ENCODE measurements at places on chromosomes 2 and 18.

DNA sequence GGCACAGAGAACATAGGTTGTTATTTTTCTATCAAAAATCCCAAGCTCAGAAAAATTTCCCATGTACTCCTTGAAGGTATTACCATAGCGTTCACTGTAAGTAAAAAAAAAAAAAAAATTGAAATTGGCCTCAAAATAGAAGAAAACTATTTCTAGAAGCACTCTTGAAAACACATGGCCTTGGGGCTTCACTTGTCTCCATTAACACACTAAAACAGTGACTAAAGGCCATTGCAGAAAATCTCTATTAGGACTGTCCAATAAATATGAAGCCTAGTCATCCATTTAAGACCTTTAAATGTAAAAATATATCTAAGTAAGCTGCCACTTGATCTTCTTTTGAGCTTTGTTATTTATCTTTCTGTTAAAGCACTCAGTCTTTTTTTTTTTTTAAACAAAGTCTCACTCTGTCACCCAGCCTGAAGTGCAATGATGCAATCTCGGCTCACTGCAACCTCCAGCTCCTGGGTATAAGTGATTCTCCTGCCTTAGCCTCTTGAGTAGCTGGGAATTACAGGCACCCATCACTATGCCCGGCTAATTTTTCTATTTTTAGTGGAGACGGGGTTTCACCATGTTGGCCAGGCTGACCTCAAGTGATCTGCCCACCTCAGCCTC is 35.8 kb downstream of the CCDC68 start:
- no peak for DNase-seq

GRCh38 chr2:117858892-117859531 is 44.5 kb downstream of the DDX18 start:
- DNase-seq, result no peak

GRCh38 chr18:27138079-27138478 is 47.0 kb downstream of the CHST9 start:
- DNase-seq, result no peak

- DNase-seq, result no peak
These were observed 23.5 kb downstream of the CCT7 start for GRCh38 chr2:73257425-73258125.

GRCh38 chr2:229342376-229342775 is 71.3 kb upstream of the PID1 start:
- DNase-seq, result peak; percentile 17

DNA sequence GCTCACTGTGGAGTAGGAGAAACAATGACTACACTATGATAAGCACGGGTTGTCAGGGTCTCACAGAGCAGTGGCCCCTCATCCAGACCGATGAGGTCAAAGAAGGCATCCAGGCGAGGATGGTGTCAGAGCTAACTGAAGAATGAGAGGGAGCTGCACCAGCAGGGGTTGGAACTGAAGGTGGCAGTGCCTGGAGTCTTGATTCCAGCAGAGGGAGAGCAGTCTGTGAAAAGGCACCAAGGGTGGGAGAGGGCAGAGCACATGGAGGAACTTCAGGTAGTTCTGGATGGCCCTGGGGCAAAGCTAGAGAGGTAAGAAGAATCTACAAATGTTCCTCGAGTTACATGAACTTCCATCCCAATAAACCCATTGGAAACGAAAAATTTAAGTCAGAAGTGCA is 12.6 kb downstream of the ELMOD3 start:
- no peak for DNase-seq

DNA sequence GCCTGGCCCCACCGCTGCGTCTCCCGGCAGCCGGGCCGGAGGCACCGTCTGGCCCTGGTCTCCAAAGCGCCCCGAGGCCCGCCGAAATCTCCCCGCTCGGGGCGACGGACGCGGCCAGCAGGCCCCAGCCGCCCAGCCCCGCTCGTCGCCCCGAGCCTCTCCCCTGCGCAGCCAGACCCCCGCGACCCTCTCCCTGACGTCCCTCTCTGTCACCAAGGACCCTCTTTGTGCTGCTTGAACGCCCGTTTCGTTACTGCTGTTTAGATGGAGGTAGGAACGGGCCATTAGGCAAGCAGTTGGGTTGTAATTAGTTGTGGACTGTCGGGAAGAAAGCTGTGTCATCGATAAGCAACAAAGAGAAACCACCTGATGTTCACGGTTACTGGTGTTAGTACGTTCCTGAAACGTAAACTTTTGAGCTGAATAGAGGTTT is 686 bp downstream of the UBXN4 start:
- DNase-seq, result no peak

DNA sequence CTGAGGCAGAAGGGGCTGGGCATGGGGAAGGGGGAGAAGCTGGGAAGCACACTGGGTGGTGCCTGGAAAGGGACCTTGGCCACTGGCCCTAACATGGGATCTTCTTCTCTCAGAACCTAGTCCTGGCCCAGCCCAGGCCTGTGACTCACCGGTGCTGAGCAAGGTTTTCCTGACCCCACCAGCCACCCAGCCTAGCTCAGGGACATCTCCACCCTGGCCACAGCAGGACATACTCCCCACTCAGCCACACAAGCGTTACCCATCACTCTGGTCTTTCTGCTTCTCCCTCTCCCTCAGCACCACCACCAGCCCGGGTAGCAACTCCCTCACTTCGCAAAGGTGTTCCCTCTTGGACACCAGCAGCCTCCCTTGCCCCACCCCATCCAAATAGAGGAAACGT is 22.8 kb downstream of the TNS1 start:
- DNase-seq, result no peak

GRCh38 chr2:27711804-27712203 is 48.1 kb downstream of the SLC4A1AP start:
- no peak for DNase-seq

- no peak for DNase-seq
These were observed 75.0 kb downstream of the SLC66A2 start for GRCh38 chr18:79876497-79876896.

GRCh38 chr2:146506851-146507250 is 1338.0 kb upstream of the ACVR2A start:
- no peak for DNase-seq

- no peak for DNase-seq
These were observed 119.9 kb downstream of the RBMS1 start for GRCh38 chr2:160373666-160374065.

GRCh38 chr2:71596011-71596410 is 142.7 kb downstream of the DYSF start:
- peak; percentile 93 for DNase-seq

- no peak for DNase-seq
These were observed 24.5 kb upstream of the MYO1B start for GRCh38 chr2:191220671-191221070.

DNA sequence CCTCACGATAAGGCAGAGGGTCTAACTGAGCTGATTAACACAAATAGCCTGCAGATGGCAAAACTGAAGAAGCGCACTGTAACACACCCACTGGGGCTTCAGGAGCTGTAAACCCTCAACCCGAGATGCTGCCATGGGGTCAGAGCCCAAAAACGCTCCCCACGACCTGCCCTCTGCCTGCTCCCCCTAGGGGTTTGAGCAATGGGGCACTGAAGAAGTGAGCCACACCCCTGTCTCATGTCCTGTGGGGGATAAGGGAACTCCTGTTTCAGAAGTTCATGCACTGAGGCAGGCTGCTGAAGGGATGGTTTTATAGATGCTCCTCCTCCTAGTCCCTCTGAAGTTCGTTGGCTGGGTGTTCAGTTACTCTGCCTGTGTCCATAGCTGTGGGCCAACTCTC is 105.9 kb upstream of the CELF4 start:
- no peak for DNase-seq

DNA sequence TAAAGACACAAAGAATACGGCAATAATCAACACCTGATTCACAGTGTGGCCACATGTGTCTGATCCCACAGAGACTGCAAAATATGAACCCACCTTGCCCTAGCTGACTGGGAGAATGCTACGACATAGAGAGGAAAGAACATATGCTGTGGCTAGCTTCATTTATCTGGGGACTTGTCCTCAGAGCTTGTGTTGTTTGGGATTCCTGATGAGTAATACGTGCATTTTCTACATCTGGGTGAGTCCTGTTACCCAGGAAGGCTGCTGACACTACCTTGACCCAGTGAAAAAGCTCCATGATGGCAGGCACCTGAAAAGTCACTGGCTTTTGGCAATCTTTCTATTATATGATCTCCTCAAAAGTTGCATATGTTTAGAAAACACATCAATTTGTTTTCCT is 427.7 kb upstream of the LYPD1 start:
- DNase-seq, result no peak

DNA sequence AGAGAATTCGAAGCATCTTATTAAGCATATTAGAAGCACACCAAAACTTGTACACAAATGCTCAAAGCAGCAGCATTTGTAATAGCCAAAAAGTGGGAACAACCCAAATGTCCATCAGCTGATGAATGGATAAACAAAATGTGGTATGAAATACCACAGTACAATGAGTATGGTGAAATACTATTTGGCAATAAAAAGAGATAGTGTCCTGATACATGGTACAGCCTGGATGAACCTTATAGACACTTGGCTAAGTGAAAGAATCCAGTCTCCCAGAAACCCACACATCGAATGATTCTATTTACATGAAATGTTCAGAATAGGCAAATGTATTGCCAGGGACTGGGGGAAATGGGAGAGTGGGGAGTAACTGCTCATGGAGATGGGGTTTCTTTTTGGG is 3.0 kb downstream of the SPATA3 start:
- no peak for DNase-seq

DNA sequence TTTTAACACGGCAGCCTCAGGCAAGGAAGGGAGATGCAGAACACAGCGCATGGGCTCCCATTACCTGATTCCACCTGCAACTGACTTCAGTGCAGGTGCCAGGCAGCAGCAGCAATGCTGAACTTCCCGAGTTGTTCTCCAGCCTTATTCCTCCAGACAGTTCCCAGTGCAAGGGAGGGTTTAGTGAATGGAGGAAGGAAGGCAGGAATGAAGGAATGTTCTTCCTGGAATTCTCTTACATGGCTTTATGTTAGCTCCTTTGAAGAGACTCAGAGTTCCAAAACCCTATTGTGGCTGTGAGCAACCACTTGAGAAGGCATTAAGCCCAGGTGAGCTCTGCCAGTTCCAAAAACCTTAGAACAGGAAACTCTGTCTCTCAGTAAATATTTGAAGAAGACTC is 45.5 kb downstream of the SERPINB7 start:
- no peak for DNase-seq

GRCh38 chr2:83943265-83943664 is 515.8 kb downstream of the SUCLG1 start:
- DNase-seq, result no peak

- DNase-seq, result no peak
These were observed 86.7 kb upstream of the THUMPD2 start for GRCh38 chr2:39865751-39866150.

DNA sequence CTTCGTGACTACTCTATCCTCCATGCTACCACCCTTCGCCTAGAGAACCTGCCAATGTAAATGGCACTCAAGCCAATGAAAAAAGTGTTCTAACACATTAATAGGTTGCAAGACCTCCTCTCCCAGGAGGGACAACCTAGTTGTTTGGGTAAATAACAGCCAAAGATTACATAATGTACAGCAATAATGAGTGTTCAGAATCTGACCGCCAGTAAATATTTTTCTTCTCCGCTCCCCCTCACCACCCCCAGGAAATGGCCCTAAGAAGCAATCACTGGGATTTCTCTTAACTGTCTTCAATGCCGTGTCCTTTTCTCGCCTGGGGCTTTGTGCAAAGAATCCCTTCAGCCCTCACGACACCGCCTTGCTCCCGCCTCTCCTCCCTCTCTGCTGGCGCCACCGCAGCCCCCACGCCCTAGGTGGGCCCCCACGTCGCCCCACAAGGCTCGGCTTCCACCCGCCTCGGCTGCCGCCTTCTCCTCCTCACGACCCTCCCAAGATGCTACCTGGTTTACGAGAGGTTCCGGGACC is 458 bp downstream of the HYCC2 start:
- no peak for DNase-seq

DNA sequence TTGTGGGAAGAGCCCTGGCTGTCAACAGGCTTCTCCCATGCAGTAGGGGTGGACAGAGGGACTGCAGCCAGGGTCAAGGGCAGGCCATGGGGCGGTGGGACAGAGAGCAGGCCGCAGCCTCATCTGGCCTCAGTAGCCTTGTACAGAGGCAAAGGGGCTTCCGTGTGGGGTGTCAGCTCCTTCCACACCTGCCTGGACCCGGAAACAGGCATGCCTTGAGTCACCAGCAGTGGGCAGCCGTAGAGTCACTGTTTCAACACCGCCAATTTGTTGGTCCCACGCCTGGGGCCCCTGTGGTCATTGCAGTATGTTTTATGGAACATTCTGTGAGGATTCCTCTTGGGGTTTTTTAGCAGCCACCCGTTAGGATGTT is 173.0 kb downstream of the SMAD7 start:
- no peak for DNase-seq

DNA sequence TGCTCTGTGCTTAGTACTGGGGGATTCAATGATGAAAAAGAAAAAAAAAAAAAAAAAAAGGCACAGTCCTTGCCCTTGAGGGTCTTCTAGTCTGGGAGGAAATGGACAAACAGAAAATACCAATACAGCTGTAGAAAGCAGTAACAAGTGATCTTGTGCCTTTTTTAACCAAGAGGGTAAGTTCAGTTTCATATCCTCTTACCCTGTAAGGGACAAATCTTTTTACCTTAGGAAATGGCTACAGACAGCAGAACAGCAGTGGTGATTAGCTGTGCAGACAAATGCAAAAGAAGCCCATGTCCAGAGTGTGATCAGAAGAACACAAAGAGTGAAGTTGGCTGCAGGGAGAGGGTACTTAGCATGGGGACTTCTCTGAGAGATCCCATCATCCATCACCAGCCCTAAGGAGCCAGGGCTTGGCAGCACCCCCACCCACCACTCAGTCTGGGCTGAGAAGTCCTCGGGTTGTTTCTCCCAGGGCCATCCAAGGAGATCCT is 102.9 kb downstream of the ALPK2 start:
- no peak for DNase-seq

GRCh38 chr18:10797896-10798295 is 272.1 kb downstream of the NAPG start:
- no peak for DNase-seq

GRCh38 chr2:85710687-85711577 is 16.8 kb downstream of the GNLY start:
- DNase-seq, result no peak

GRCh38 chr18:77299706-77300105 is 50.1 kb downstream of the GALR1 start:
- no peak for DNase-seq

DNA sequence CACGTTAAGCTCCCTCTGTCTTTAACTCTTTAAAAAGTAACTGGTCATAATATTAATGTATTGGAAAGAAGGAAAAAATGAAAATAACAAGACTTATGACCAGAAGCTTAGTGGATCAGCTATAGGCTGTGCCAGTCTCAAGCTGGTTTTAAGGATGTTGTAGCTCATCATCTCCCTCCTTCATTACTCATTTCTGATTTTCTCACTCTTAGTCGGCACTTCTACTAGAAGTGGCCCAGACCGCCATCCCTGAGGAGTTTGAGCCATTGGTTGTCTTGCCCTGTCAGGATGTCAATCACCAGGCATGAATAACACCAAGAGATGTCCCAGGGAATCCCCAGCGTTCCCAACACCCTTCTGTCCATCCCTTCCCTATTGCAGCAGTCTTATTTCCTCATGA is 151.5 kb downstream of the ASXL3 start:
- no peak for DNase-seq

- no peak for DNase-seq
These were observed 56.3 kb downstream of the PHLPP1 start for GRCh38 chr18:62771494-62772270.

Data from hippocampal formation (tissue), 2 donors.